ENCODE measurements at places on chromosomes 5 and 9. TPM values are rescaled to one million over a fixed set of nuclear protein-coding genes. Genes with fewer than 3 reads are reported as not detected.
A peak's percentile ranks its signal among the peaks of the same experiment; 100 is the strongest.

DNA sequence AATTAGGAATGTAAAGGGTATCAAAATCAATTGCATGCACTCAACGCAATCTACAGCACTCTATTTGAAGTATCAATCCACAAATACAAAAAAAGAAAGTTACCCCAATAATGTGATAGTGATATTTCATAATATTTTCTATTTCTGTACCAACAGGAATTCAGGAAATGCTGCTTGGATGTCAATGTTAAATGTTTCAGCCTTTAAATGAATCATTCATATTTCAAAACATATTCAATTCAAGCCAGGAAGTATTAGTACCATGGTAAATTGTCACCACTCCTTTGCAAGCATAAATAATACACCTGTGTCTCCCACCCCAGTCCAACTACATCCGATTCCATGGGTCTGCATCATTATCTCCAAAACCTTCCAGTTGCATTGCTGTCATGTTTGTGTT lies 1185.5 kb upstream of the CDH18 start:
- DNase-seq = no peak

The DMRT2 gene
- total RNA-seq = not detected

GRCh38 chr5:123448017-123448617 lies 24.9 kb upstream of the CEP120 start:
- no peak for DNase-seq

DNA sequence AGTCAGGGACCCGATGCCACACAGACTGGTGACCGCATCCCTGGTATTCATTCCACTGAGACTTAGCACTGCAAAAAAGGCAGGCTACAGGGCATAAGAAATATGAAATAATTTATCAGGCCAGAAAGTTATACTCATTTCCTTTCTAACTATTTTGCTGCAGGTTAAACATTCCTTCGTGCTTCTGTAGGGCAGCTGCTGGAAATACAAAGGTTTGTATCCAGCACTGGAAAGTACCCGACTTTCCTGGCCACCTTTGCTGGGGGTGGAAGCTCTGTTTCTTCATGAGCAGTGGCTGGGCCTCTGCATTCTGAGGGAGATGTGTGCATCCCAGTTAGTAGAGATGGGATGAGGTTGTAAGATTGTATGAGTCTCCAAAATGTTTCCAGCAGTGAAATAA lies 478.6 kb upstream of the WWC1 start:
- no peak for DNase-seq

The C8G gene
- total RNA-seq = 0.75 TPM

GRCh38 chr9:78830301-78830700 lies 533.4 kb downstream of the PSAT1 start:
- DNase-seq = no peak

GRCh38 chr5:55702598-55703345 lies 9.4 kb downstream of the SLC38A9 start:
- no peak for DNase-seq

GRCh38 chr9:113692256-113692655 lies 183.9 kb upstream of the ZNF618 start:
- DNase-seq = no peak

The NMUR2 gene
- not detected for total RNA-seq

GRCh38 chr5:163379298-163380155 lies 57.9 kb upstream of the CCNG1 start:
- peak; percentile 33 for DNase-seq

DNA sequence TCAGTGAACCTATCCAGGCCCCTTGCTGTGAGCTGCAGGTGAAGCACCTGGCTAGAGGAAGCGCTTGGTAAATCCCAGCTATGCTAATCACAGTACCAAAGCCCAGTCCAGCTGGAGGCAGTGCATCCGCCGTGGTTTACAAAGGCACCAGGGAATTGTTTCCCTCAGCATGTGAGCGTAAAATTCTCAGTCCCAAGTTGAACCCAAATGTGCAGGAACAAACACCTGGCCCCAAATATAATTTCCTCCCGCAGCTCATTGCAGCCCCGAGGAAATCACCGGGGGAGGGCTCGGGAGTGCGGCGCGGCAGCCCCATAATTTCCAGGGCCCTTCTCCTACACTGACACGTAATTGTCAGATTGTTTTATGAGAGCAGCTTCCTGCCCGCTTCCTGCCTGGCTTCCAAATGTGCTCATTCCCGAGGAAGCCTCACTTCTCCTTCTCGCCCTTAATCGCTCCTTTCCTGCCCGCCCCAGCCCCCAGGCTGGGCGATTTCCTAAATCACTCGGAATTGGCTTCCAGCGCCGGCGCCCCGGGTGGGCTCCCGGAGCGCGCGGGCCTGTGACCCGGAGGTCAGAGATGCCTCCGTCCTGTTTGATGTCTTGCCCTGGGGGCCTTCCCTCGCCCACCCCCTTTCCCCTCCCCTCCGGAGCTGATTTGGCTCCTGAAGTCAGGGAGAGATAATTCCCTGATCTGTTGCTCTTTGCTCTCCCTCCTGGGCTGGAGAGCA lies 134.4 kb downstream of the FGF1 start:
- peak; percentile 94 for DNase-seq

DNA sequence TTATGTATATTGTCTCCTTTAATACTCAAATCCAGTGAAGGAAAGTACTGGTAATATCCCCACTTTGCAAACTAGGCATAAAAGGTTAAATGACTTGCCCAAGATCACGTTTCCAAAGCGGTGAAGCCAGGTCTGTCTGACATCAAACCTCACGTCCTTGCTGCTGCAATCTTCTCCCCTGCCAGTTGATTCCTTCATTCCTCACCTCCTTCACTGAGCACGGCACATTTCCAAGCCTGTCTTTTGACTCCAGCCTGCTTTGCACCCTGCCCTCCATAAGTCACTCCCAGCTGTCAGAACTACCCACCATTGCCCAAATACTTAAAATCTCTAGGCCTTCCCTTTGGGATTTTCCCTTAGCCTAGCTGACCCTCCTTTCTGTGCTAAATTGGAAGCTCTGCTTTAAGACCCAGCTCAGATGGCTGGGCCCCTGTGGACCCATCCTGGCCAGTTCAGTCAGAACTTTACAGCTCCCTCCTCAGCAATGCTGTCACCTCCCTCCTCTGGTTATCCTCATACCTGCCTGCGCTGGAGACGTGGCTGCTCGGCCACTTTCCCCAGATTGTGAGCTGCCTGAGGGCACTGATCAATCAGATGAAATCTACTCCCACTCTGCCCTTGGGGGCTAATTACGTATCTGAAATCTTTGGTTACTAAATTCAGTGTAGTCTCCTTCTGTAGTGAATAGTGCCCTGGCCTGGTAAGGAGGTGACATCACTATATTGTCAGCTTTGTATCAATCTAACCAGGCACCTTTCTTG lies 51.2 kb downstream of the SLC36A1 start:
- DNase-seq = no peak

DNA sequence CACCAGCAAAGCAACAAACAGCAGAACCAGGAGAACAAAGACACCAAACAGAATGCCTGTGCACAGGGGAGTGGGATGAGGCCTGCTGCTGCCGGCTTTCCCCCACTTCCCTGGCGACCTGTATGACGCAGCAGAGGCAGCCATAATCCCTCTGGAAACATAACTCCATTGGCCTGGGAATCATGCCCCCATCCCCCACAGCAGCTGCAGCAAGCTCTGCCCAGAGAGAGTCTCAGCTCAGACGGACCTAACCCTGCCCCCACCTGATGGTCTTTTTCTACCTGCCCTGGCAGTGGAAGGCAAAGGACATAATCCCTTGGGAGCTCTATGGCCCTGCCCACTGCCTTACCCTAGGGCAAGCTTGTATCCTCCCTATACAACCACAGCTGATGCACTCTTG lies 81.8 kb upstream of the FANCC start:
- no peak for DNase-seq

DNA sequence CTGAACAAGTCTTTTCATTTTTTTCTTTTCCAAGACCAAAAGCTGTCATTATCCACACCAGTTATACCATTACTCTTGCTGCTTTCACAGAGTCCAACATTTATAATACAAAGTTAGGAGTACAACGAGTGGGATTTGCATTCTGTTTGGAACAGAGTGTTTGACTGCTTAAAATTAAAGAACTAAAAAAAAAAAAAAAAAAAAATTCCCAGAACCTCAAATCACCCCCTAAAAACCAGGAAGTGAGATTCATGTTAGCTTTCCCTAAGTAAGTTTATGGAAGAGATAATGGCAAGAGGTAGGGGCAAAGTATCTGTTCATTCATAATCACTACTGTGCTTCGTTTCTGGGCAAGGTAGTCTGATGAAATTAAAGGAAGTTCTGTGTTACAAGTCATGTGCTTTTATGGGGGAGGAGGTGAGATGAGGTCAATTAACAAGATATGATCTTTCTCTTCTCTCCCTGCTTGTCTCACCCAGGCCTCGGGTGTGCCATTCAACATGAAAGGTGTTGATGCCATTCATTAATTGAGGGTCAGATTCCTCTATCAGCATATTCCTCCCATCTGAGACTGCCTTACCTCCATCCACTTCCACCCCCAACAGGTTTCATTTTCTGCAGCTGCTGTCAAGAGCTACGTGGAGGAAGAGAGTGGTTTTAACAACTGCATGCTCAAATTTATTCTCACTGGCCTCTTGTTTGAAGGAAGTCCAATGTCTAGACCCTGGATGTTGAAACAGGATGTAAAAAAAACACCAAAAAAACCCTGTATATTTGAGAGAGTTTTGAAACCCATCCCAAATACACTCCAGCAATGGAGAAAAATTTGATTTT lies 58.1 kb downstream of the MARCHF3 start:
- no peak for DNase-seq

Data from A673 (cell line).